ENCODE measurements at places on chromosomes 2 and 18.

GRCh38 chr2:217045700-217046475 is 186.0 kb upstream of the TNP1 start:
- DNase-seq, result no peak

GRCh38 chr2:135030826-135031225 is 16.4 kb downstream of the MAP3K19 start:
- no peak for DNase-seq

GRCh38 chr2:56334622-56335021 is 150.8 kb downstream of the CCDC85A start:
- no peak for DNase-seq

- DNase-seq, result no peak
Observed at GRCh38 chr2:34371711-34372110, 772.6 kb upstream of the FAM98A start.

DNA sequence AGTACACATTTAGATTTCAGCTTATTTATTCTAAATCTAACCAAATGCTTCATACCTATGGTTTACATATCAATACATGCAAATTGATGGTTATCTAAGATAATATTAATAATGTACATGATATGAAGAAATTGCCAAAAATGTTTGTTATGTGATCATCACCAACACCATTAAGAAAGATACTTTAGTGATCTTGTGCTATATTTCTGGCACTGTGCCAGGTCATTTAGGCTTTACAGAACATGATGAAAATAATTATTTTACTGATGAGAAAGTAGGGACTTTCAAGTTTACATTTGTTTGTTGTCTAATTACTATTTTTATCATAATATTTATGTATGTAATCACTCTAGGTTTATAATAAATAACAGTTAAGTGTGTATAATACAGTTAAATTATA is 158.3 kb downstream of the GULP1 start:
- DNase-seq, result no peak

- DNase-seq, result no peak
Observed at GRCh38 chr2:47601568-47601967, 181.4 kb upstream of the MSH6 start.

DNA sequence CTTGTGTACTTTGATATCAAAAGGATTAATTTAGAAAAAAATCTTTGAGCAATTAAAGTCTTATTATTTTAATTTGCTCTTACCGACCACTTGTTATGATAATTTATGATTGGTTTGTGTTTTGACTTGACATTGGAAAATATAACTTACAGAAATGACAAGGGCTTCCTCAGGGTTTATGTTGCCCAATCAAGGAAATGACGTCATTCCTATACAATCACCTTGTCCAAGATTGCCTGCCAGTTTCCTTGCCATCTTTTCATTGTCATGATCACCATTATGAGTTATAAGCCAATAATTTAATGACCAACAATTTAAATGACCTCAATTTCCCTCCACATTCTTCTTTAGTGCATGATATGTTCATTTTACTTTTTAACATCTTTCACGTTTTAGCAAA is 351.8 kb upstream of the TMEFF2 start:
- DNase-seq, result no peak

GRCh38 chr18:36769611-36770314 is 59.0 kb downstream of the TPGS2 start:
- DNase-seq, result peak; percentile 26

Data from hypothalamus (tissue), 51 donors.